Activated CD4-positive, alpha-beta T cell treated with anti-CD3 and anti-CD28 coated beads, Interleukin-2, amount 50 U/mL, for 16 hours (primary cell): ENCODE measurements at places on chromosomes 12 and 14.

GRCh38 chr14:98328496-98328895 lies 943.5 kb downstream of the BCL11B start:
- no peak for DNase-seq

DNA sequence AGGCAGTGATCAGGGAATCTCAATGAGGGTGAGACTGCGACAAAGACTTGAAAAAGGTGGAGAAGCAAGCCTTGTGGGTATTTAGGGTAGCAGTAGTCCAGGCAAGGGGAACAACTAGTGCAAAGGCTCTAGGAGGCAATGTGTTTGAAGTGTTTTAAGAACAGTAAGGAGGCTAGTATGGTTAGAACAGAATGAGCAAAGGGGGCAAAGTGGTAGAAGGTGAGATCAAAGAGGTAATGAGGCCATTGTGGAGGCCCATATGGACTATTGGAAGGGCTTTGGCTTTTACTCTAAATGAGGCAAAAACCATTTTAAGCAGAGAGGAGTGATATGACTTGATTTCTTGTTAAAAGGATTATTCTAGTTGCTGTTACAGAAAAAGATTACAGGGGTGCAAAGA lies 16.8 kb downstream of the HIF1A start:
- DNase-seq: no peak

DNA sequence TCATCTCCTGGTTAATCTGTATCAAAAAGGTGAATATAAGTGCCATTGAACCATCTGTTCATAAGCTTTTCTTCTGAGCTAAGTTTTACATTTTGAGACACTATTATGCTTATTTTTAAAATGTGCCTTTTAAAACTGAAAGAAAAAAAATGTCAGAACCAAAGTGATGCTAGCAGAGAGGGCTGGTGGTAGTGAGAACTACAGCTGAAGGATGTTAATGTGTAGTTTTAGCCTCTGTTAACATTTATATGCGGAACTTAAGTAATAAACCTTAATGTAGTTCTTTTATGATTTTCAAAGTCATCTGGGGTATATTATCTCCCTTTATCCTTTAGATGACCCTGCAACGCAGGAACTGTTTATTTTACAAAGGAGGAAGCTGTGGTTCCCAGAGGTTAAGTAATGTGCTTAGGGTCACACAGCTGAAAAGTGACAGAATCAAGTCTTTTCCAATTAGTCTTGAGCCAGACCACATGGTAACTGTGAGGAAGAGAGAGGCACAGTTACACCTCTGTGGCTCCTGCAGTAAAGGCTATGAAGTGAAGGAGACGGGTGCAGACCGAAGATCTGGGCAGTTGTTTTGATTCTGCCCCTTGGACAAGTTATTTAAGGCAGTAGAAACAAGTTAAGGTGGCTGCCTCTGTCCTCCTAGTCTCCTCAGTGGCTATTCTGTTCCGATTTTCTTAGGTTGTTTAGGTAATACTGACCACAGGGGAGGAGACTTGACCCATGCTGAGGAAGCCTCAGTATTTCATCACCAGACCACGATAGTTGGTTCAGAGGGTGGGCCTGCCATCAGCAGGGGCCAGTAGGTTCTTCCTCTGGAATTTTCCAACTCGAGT lies 23.9 kb downstream of the GNG2 start:
- no peak for DNase-seq

- no peak for DNase-seq
Measured at GRCh38 chr12:3107071-3107583, 29.9 kb downstream of the TSPAN9 start.

DNA sequence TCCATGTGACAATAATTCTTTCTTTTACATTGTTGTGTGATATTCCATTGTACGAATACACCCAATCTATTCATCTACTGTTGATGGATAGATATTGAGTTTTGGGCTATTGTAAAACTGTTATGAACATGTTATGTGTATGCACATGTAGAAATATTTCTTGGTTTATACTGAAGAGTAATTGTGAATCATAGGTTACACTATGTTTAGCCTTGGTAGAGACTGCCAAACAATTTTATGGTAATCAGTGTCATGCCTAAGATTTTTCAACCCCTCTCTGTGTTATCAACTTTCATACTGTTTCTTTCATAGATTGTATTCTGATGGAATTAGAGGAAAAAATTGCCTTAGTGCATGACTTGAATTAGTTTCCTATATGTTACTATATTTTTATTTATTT lies 39.5 kb downstream of the FRMD6 start:
- no peak for DNase-seq

GRCh38 chr12:46266382-46266791 lies 2.5 kb downstream of the SLC38A1 start:
- peak; percentile 44 for DNase-seq

GRCh38 chr12:95203487-95204030 lies 13.7 kb downstream of the FGD6 start:
- DNase-seq: no peak

DNA sequence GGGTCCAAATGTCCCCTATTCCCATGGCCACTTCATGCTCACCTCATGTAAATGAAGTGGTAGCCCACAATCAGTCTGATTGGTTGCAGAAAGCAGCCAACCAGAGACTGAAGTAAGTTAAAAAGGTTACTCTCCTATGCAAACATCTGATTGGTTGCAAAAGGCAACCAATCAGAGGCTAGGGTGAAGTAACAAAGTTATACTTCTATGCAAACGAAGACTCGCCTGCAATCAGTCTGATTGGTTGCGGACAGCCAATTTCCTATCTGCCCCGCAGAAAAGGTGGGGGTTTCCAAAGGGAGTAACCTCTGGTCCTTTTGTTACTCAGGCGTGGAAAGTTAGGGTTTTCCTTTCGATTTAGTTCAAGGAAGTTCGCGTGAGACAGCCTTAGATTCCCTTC lies 208.1 kb upstream of the NEDD1 start:
- no peak for DNase-seq

GRCh38 chr12:13436182-13436581 lies 239.7 kb downstream of the EMP1 start:
- DNase-seq: no peak

- no peak for DNase-seq
Measured at GRCh38 chr12:2341051-2341751, 288.4 kb downstream of the CACNA1C start.

DNA sequence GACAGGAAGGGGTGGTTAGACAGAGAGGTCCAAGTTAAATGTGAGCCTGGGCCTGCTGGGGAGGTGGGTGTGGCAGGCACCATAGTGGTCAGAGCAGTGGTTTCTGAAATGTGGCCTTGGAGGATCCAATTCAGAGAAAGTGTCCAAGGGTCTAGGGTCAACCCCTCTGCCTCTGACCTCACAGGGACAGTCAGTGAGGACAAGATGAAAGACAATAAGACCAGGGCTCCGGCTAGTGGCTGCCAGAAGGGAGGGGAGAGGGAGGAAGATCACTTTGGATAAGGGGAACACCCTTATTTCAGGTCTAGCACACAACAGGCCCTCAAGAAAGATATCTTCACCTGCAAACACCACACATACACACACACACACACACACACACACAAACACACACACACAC lies 335.1 kb downstream of the MED13L start:
- DNase-seq: no peak

DNA sequence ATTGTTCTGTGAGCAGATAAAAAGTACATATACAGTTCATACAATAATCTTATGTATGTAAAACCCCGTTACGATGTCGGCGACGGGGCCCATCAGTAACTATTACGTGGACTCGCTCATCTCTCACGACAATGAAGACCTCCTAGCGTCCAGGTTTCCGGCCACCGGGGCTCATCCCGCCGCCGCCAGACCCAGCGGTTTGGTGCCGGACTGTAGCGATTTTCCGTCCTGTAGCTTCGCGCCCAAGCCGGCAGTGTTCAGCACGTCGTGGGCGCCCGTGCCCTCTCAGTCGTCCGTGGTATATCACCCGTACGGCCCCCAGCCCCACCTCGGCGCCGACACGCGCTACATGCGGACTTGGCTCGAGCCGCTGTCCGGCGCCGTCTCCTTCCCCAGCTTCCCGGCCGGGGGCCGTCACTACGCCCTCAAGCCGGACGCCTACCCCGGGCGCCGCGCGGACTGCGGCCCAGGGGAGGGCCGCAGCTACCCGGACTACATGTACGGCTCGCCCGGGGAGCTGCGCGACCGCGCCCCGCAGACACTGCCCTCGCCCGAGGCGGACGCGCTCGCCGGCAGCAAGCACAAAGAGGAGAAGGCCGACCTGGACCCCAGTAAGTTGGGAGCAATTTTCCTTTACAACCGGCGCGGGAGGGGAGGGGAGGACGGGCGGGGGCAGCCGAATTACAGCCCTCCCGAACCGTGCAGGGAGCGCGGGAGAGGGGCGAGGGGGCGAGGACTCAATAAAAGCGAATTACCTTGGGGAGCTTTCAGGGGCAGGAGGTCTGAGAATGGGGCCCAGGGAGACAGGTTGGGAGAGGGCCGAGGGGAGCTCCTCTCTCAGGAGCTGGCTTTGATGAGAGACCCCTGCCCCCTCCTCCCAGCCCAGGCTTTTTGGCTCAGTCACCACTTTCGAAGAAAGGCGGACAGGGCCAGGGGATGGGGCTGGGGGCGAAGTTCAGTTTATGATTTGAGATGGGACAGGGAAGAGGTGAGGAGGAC lies at the start of gene HOXC9:
Gene HOXC9, plus strand, starts transcription at position 46 of the 999 bp plus-strand sequence. Its CDS starts 28 bp downstream, at position 74.
- DNase-seq: no peak

DNA sequence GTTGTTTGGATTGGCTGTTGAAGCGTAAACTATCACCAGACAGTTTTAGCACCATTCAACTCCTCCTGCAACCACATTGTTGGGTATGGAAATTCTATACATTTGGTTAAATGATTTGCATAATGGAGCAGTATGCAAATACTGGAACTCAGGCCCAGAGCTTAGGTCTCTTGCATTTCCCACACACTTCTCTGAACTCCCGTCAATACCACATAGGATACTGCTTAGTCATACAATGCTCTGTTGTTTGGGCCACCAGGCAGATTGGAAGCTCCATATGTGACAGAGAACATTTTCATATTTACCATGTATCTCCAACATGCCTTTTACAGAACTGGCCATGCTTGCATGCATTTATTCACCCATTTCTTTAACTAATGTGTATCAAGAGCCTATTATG lies 78.0 kb downstream of the IFNG start:
- peak; percentile 40 for DNase-seq
